Omental fat pad (tissue), 4 donors: ENCODE measurements at places on chromosomes 7 and 10. TPM values are rescaled to one million over a fixed set of nuclear protein-coding genes. Genes with fewer than 3 reads are reported as not detected.
A peak's percentile ranks its signal among the peaks of the same experiment; 100 is the strongest.

- no peak for DNase-seq
Measured at GRCh38 chr10:123212063-123212462, 57.9 kb downstream of the BUB3 start.

DNA sequence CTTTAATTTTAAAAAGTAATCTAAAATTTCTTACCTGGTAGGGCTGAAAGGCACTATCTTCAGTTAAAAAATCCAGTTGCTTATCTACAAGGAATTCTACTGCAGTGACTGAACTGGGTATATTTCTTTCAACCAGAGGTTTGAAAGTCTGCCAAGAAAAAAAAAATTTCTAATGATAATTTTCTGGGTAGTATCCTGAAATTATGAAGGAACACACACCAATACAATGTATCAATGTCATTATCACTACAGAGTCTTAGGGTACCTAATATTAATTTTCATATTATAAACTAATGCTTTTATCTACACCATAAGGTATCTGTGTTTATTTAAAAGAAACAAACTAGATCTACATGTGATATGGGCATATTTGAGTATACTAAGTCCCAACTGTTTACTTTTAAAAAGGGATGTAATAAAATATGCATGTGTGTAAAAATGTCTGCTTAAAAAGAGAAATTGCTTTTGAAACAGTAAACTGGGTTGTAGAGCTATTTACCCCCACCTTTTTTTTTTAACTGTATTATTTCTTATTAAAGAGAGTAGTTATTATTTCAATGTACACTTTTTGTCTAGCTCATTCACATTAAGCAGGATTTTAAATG lies 131.6 kb downstream of the NRBF2 start:
- DNase-seq: no peak

- DNase-seq: no peak
Measured at GRCh38 chr10:71972746-71973695, 8.8 kb downstream of the CHST3 start.

- DNase-seq: no peak
Measured at GRCh38 chr7:128459394-128459878, 3.8 kb downstream of the HILPDA start.

DNA sequence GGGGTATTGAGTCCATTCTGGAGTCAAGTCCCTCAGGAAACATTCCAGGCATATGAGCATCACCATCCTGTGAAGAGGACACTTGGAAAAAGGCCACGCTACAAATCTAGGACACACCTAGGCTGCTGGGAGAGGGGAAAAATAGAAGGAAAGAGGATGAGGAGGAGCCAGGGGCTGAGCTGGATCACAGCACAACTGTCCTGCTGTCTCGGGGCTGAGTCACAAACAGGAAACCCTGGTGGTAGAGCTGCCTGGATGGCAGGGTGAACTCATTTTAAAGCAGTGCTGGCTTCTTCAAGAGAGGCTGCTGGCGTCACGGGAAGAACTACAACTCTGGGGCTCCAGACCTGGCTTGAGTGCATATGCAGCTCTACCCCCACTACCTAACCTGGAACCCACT lies 151.5 kb downstream of the RNF216 start:
- no peak for DNase-seq

DNA sequence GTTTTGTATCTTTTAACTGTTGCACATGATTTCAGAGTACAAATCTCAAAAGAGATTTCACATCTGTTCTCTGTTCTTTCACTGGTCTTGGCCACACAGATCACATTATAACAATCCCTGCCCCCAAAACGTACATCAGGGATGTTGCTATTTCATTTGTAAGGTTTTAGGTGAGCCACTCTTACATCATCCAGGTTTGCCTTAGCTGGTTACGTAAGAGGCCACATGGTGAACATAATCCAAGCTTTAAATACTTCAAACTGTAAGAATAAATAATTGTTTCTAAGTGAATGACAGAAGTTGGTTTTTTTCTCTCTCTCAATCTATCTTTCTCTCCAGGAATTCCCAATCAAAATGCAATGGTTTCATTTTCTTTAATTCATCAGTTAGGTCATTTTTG lies 245.9 kb upstream of the HGF start:
- no peak for DNase-seq

The GBX1 gene
- not detected for total RNA-seq

The WEE2 gene
- total RNA-seq: not detected

GRCh38 chr10:15106352-15107013 lies 9.3 kb downstream of the RPP38 start:
- peak; percentile 70 for DNase-seq

The NOS3 gene
- total RNA-seq: 11.2 TPM

The FAM25C gene
- not detected for total RNA-seq

The CNNM1 gene
- 0.74 TPM for total RNA-seq

- no peak for DNase-seq
Measured at GRCh38 chr7:147151661-147152060, 1035.1 kb downstream of the CNTNAP2 start.

The SOSTDC1 gene
- 1.2 TPM for total RNA-seq

The CAMK1D gene
- 7.7 TPM for total RNA-seq

- DNase-seq: no peak
Measured at GRCh38 chr10:53909791-53910190, 891.2 kb downstream of the PCDH15 start.

DNA sequence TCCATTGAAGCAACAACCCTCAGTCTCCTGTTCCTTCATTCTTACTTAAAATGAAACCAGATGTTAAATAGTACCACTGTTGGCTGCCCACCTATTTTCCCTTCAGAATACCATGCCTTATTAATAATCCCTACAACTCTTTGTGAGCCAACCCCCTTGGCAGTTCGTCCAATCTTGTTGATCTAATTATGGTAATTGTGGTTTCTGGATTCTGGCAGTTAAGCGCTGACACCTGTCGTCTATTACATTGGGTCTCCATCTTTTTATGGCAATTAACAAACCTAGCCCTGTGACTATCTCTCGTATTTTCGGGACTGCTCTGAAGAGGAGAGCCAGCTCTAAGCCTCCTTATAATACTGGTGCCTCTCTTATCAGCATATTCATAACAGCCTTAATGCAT lies 432.0 kb downstream of the ATRNL1 start:
- DNase-seq: no peak

- no peak for DNase-seq
Measured at GRCh38 chr7:3159445-3159844, 115.8 kb upstream of the CARD11 start.

GRCh38 chr10:105774881-105775280 lies 1133.8 kb downstream of the SORCS3 start:
- DNase-seq: no peak

The MYOF gene
- 44.6 TPM for total RNA-seq

The CPVL gene
- total RNA-seq: 25.1 TPM

The MAT1A gene
- not detected for total RNA-seq

DNA sequence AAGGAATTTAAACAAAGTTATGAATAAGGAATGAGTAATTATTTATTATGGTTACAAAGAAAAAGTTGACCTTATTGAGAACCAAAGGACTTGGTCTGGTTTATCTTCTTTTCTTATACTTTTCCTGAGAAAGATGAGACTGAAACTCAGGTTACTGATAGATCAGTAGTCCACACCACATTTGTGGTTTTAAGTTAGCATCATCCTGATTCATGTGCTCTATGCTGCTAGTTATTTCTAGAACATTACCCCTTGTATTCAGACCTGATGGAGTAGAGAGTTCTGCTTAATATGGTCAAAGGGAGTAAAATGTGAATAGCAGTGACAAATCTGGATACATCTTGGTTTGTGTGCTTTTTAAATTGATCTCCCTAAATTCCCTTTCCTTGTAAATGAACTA lies 63.8 kb downstream of the FOXP2 start:
- no peak for DNase-seq

GRCh38 chr10:125014086-125014830 lies 72.3 kb downstream of the ZRANB1 start:
- DNase-seq: no peak

DNA sequence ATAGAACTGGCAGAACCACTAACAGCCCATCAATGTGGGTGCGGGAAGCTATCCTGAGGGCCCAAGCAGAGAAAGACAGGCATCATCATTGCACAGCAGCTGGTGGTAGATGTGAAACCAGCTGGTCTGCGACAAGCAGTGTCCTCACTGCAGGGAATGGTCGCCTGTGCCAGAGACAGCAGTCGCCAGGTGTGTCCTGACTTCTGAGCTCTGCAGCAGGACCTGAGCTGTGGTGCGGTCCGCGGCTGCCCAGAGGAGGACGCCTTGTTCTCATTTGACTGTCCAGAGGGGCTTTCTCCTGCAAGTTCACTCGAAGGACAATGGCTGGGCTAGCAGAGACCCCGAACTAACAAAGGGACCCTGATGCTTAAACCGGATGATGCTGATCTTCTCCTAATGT lies 97.4 kb downstream of the LRRC18 start:
- DNase-seq: no peak

DNA sequence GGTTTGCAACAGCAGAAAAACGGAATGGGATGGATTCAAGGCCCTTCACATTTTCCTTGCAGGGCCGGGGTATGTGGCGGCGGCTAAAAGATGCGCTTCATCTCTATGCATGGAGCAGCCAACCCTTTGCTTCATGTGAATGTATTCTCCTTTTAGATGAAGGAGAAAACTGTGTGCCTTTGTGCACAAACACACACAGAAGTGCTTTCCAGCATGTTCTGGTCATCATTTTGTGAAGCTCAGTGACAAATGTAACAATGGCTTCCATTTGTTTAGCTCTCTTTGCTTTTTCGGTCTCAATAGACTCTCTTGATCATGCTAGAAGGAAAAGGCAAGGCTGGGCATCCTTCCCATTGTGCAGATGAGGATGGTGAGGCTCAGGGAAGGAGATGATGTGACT lies 161.7 kb upstream of the MKI67 start:
- no peak for DNase-seq

- DNase-seq: no peak
Measured at GRCh38 chr10:102324061-102324460, 71.4 kb upstream of the NFKB2 start.

- DNase-seq: no peak
Measured at GRCh38 chr7:42053834-42054233, 183.2 kb downstream of the GLI3 start.

- DNase-seq: no peak
Measured at GRCh38 chr7:20316706-20317105, 14.0 kb upstream of the ITGB8 start.

- DNase-seq: no peak
Measured at GRCh38 chr10:29688230-29688661, 53.5 kb upstream of the SVIL start.

DNA sequence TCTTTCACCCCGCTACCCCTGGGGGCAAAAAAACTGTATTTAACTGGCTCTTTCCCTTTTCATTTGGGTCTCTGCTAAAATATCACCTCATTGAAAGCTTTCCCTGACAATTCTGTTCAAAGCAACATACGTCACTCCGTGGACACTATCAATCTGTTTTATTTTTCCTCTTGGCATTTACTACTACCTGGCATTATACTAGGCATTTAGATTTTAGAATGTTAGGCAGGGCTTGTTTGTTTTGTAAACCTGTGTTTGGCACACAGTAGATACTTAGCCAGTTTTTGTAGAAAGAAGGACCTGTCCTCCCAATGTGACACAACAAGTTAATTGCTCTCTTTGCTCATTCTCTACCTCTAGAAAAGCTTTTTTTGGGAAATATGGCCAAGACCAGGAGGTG lies 26.5 kb upstream of the PDK4 start:
- DNase-seq: no peak

The CPXM2 gene
- 19.2 TPM for total RNA-seq

GRCh38 chr7:79855172-79855571 lies 279.5 kb upstream of the GNAI1 start:
- DNase-seq: no peak

DNA sequence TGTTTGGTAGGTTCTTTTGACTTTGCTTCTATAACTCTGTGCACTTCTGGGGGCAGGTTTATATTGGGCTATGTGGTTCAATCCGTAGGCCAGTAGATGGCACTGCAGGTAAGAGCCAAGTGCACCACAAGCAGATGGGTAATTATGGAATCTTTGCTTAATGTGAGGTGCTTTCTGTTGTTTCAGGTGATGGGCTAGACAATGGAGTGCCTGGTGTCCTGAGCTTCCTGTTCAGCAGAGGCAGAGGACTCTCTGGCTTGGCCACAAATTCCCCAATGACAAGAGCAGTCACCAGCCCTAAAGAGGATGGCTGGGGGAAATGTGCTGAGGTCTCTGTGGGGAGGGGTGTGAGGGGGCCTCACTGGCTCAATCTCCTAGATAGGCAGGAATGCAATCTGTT lies 455.0 kb downstream of the CCSER2 start:
- DNase-seq: no peak

The BNIP3 gene
- 137 TPM for total RNA-seq

- no peak for DNase-seq
Measured at GRCh38 chr10:24223953-24224352, 15.0 kb downstream of the KIAA1217 start.

DNA sequence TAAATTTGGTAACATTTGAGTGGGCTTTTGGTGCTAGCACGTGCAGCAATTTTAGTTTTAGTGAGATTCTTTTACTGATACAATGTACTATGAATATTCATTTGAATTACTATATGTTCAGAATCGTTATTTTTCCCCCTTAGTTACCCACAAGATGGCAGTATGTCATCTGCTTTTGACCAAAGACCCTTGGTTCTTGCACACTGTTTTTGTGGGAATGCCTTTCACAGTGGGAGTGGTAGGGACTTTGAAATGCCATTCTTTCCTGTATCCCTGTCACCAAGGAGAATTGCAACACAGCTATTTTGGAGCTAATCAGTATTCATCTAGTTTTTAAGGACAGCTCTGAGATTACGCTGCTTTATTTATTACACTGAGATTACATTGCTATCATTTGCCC lies 40.6 kb downstream of the SEC23IP start:
- DNase-seq: no peak

GRCh38 chr7:39084349-39084748 lies 106.6 kb downstream of the POU6F2 start:
- no peak for DNase-seq

- DNase-seq: no peak
Measured at GRCh38 chr10:37952926-37953325, 23.5 kb downstream of the ZNF25 start.

The MET gene
- 92.4 TPM for total RNA-seq

GRCh38 chr7:143884969-143885559 lies 16.9 kb downstream of the TCAF1 start:
- DNase-seq: peak; percentile 40

GRCh38 chr10:16886031-16886430 lies 68.8 kb upstream of the RSU1 start:
- no peak for DNase-seq

GRCh38 chr7:114934086-114934485 lies 12.2 kb downstream of the MDFIC start:
- no peak for DNase-seq

The ZKSCAN5 gene
- 8.5 TPM for total RNA-seq
